Dorsolateral prefrontal cortex (tissue), 122 donors: ENCODE measurements at places on chromosomes 12 and 14.

DNA sequence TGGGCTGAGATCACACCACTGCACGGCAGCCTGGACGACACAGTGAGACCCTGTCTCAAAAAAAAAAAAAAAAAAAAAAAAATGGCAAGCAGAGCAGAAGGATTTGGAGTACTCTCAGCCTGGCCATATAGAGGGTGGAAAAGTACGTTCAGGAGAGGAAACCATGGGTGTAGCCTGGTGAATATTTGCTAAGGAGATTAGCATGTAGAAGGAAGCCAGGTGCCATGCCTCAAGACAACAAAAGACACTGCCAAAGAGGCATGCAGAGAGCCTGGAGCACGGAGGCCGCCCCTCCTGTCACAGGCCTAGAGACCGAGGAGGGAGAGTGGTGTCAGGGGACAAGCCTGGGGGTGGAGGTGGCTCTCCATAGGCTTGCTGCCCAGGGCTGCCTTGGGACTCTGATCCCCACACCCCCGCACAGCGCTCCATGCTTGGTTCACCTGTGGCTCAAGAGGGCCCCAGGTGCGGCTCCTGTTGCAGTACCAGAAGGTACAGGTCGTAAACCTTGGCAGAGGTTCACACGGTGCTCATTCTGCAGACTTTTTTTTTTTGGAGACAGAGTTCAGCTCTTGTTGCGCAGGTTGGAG, 27.9 kb upstream of the DEGS2 start:
- no peak for DNase-seq

DNA sequence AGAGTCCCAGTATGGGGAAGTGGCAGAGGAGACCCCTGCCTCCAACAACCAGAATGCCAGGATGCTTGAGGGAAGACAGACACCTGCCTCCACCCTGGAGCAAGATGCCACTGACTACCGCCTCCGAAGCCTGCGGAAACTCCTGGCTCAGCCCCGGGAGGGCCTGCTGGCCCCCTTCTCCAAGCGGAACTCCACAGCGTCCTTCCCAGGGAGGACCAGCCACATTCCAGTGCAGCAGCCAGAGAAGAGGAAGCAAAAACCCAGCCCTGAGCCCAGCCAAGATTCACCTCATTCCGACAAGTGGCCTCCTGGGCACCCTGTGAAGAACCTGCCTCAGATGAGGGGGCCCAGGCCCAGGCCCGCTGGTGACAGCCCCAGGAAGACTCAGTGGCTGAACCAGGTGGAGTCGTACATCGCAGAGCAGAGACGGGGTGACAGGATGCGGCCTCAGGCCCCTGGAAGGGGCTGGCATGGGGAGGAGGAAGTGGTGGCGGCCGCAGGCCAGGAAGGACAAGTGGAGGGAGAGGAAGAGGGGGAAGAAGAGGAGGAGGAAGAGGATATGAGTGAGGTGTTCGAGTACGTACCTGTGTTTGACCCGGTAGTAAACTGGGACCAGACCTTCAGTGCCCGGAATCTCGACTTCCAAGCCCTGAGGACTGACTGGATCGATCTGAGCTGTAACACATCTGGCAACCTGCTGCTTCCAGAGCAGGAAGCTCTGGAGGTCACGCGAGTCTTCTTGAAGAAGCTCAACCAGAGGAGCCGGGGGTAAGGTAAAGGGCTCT, 93.7 kb downstream of the B4GALNT3 start:
- no peak for DNase-seq

DNA sequence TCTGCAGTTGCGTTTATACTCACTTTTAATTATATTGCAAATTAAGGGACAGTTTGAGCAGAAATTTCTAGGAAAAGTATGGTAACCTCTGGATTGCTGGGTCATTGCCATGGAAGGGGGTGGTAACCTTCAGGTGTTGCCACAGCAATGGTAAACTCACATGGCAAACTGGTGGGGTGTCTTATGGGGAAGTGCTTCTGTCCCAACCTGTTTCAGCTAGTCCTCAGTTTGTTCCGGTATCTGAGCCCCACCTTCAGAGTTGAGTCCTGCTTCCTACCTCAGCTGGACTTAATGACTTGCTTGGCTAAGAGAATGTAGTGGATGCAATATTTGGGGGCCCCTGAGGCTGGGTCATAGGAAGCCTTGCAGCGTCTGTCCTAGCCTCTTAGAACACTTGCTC, 7.3 kb upstream of the CLMN start:
- no peak for DNase-seq

- DNase-seq: no peak
These were observed 12.3 kb upstream of the RIMBP2 start for GRCh38 chr12:130728158-130729058.

- DNase-seq: no peak
These were observed 678 bp downstream of the INF2 start for GRCh38 chr14:104689881-104690711.

- no peak for DNase-seq
These were observed 44.2 kb downstream of the CCDC91 start for GRCh38 chr12:28234444-28234843.

DNA sequence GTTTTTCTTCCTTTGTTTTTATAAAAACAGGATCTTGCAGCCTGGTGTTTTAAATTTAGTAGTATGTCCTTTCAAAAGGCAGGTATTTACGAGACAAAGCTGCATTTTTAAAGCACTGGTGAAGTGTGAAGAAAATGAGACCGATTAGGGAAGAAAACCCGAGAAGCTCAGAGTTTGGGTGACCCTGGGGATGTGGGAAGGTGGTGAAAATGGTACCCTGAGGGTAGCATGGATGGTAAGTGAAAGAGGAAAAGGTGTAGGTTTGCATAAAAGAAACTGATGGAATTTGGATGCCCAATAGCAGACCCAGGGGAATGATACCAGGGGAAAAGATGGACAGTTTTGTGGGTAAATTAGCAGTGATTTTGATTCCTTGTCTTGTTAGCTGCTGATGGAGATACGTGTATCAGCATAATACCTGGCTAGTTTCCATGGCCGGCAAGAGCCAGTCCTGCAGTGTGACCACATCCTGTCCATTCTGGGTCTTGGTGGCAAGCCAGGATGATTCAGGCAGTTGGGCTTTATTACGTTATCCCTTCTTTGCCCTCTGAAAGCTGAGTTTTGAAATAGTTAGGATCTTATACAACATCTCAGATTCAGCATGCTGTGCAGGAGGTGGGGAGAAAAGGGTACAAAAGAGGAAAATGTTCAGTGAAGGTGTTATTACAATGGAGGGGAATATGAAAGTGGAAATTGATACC, 8.9 kb downstream of the BICD1 start:
- no peak for DNase-seq

DNA sequence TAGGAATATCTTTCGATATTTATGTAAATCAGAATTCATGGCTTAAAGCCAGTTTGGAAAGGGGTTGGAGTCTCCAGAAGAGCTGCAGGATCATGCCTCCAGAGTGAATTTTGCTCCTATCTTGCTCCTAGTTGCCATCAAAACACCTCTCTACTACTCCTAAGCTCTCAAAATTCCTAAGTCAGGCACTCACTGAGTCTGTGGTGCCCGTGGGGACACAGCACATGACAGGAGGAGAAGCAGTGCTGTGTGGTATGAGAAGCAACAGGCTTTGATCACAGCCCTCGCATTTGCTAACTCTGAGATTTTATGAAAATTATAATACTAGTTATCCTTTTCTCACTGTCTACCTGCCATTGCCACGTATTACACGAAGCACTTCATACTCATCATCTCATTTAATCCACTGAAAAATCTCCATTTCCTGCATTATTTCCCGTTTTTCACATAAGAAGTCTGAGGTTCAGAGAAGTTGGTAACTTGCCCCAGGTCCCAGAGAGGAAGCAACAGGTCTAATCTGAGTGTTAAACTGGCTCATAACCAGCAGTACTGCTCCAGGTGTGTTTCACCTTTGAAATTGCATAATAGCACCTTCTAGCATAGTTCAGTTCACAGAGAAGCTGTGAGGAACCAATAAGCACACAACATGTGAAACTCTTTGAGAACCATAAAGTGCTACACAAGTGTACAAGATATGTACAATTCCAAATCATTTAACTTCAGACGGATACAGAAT, 33.1 kb upstream of the SLC35F4 start:
- DNase-seq: no peak

GRCh38 chr12:48441069-48441468, 31.3 kb upstream of the ANP32D start:
- no peak for DNase-seq

- DNase-seq: no peak
These were observed 32.5 kb downstream of the PSMC1 start for GRCh38 chr14:90288651-90289355.

- no peak for DNase-seq
These were observed 389.6 kb downstream of the PAWR start for GRCh38 chr12:79301181-79301580.

DNA sequence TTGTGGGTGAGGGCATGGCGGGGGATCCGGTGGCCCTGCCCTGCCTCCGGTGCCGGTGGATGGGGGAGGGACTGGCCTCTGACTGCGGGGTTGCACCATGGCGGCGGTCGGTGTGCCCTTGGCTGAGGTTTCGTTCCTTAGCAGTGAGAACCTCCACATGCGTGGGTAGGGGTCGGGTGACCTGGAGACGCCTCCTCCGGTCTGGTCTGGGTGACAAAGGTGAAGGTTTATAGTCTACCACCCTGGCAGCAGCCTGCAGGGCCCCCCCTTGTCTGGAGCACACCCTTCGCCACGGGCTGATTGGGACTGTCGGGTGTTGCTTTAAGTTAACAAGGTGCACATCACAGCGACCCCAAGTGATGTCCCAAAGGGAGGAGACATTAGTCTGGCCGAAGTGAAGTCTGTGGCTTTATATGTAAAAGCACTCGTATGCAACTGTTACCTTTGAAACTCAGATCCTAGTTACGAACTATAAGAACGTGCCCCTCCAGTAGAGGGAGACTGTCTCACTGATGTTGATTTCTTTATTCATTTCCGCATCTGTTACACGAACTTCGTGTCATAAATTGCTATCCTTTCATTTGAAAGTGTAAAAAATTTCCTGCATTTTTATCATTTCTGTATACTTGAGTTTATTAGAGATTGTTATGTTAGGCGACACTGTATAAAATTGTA, 74.4 kb downstream of the WDR20 start:
- DNase-seq: no peak

DNA sequence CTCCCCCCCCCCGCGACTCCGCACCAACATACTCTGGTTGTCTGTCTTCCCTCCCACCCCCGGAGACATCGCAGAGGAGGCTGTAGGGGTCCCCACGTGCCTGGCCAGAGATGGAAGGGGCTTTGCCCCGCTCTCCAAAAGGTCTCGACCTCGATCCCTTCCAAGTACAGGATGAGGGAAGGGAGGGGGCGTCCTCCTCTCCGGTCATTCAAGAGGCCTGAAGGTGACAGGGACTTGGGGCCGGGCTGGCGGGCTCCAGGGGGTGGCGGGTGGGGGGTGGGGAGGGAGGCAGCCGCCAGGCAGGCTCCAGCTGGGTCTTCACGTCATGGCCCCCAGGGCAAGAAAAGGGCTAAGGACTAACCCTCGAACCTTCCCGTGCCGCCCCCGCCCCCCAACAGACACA, 15.1 kb downstream of the TBX3 start:
- DNase-seq: no peak

- DNase-seq: no peak
These were observed 232.0 kb downstream of the ERC1 start for GRCh38 chr12:1222858-1223639.

DNA sequence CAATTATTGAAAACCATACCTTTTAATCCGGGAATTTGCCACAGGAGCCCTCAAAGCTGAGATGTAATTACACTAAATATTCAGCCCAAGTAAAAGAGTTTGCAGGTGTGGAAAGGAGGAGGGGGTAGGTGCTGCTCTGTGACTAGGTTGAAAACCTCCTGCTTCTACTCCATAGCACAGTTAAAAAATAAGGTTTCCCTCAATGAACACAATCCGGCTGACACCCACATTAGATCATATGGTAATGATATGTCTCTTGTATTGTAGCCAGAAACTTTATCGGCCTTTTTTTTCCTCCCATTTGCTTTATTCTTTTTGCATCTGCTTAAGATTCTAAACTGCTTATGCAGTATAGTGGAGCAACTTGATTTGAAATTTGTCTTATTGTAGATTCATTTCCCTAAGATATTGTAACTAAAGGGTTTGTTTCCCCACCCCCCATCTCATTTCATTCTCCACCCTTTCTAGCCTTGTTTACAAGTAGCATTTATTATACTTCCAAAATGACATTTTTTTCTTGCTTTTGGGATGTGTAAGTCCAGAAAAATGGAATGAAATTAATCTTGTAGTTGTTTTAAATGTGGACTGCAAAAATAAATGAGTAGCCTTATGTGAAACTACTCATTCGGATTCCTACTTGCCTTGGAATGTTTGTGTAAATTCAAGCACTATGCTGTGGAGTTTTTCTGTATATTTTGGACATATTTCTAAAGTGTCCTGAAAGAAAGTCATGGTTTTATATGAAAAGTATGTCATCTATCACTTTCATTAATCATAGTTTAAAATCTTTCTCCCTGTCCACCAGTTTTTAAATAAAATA, at the start of gene DCN:
TSS of gene DCN (minus strand) at position 182 of the 820 bp plus-strand sequence. CDS start 4,265 bp downstream, outside the sequence.
- no peak for DNase-seq

DNA sequence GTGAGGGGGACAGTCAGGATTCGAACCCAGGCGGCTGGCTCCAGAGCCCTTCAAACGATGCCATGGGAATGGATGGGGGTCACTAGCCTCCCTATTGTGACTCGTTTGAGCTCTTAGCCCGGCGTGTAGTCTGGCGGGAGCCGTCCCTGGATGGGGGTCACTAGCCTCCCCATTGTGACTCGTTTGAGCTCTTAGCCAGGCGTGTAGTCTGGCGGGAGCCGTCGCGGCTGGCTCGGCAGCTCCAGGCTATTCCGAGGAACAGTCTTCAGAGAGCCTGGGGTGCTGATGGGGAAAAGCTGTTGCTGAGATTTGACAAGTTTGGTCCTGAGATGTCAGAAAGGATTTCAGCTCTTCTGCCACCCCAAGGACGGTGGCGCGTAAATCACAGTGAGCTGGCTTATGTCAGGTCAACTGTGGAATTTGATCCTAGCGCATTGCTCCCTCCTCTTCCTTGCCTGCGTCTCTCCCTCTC, 58.3 kb downstream of the CALM1 start:
- peak; percentile 43 for DNase-seq

DNA sequence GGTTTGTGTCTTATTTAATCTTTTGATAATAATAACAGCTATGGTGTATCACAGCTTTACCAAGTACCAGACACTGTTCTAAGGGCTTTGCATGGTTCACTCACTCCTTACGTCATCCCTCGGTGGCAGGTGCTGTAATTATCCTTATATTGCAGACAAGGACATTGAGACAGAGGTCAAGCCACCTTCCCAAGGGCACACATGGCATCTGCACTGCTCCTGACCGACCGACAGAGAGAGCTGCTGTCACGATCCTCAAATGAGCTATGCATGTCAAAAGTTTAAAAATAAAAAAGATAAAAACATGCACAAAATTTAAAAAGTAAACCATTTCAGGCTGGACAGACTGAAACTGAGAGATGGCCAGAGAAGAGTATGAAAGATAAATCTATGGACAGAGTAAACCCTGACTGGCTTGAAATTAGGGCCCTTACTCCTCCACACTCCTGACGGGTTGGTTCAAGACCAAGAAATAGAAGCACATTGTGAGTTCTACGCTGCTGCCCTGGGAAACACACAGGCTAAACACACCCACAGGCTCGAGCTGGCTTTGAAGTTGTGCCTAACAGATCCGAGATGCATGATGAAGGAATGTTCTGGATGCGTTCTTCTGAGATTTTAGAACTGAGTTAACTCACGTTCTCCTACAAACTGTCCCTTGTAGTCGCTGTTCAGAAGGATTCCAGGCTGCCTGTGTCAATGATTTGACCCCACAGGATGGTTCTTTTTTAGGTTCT, 268.7 kb downstream of the ZFP36L1 start:
- DNase-seq: no peak
